ENCODE measurements at places on chromosomes 3 and 15.

DNA sequence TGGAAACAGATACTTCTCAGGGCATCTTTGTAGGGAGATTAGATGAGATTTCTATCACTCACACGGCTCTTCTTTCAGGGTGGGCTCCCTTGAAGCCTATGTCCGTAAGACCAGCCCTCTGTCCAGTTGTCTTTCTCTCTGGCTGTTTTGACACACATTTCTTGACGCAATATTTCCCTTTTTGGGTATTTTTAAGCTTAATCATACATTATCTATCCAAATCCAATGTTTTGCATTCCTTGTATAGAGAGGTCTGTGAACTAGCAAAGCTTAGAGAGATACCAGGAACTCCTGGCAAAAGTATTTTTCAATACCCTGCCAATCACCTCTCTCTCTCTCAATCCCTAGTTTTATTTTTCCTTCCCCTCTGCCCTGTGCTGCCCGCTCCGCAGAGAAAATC lies 79.3 kb downstream of the EOMES start:
- DNase-seq, result no peak

DNA sequence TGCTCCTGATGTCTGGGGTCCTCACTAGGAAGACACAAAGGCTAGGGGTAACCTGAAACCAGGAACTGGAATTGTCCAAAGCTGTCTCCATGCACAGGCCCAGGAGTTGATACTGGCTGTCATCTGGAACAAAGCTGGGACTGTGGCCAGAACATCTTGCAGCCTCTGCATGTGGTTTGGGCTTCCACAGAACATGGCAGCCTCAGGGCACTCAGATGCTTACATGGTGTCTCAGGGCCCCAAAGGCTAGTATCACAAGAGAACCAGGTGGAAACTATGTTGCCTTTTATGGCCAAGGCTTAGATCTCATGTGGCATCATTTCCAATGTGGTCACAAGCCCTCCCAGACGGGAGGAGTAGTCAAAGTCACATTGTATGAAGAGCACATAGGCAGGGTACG lies 335.2 kb upstream of the TRIM42 start:
- no peak for DNase-seq

DNA sequence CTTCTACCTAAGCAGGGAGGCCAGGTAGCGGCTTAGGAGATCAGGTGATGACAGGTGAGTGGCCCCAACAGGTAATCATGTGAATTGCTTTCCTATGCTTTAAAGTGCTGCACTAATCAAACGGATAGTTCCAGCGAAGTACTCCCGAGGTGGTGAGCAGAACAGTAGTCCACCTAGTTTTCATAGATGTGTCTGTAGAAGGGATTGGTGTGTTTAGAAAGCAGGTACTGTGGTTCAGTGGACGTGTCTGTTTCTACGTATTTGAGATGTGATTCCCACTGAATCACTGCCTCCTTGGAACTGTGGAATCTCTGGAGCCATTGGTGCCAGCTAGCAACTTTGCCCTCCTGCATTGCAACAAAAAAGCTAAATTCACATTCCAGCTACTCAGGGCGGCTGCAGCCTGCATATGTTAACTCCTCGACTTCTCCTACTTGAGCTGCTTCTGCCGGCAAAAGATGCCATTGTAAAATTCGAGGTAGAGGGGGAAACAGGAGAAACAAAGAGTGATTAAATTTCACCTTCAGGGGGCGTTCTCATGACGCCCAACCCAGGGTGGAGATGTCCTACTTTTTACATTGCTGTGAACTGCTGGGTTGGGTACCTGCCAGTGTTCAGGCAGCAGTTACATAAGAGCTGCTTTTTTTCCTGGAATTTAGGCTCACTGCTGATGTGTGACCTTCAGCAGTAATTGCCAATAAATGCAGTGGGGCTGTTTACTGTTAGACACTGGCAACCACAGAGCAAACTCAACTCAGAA lies 227.3 kb downstream of the ITPR1 start:
- no peak for DNase-seq

DNA sequence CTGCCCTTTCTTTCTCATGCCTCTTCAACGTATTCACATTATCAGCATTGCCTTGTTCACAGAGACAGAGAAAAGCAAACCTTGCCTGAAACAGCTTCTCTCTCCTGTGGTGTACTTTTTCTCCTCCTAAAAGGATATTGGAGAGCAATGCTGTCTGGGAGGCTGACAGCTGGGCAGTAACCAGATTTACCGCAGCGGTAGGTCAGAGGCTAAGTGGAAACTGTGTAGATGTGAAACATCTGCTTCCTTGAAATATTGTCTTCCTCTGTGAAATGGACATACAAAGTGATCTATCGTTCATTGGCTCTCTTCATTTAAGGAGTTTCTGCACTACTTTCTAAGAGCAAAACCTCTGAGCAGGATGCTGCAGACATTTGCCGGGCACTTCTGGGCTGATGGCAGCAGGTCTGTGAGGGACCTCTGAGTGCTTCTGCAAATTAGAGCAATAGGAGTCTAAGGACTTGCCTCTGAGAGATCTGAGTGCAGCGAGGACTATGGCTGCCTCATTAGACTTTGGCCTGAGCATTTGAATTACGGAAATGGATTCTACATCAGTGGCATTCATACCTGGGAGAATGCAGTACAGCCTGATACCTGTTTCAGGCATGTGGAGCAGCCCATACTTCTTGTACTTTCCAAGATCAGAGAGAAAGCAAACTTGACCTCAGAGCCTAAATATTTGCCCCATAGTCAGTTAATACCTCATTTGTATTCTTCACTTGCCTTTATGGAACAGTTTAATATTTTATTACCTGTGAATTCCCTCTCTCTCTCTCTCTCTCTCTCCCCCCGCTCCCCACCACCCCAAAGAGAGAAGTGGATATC lies 260.5 kb upstream of the TPRG1 start:
- DNase-seq, result no peak

- DNase-seq, result no peak
These were observed 37.3 kb upstream of the POU1F1 start for GRCh38 chr3:87313641-87314040.

GRCh38 chr15:31442226-31442625 lies 115.6 kb downstream of the KLF13 start:
- DNase-seq, result no peak

GRCh38 chr3:154522036-154522602 lies 92.1 kb upstream of the GPR149 start:
- no peak for DNase-seq

DNA sequence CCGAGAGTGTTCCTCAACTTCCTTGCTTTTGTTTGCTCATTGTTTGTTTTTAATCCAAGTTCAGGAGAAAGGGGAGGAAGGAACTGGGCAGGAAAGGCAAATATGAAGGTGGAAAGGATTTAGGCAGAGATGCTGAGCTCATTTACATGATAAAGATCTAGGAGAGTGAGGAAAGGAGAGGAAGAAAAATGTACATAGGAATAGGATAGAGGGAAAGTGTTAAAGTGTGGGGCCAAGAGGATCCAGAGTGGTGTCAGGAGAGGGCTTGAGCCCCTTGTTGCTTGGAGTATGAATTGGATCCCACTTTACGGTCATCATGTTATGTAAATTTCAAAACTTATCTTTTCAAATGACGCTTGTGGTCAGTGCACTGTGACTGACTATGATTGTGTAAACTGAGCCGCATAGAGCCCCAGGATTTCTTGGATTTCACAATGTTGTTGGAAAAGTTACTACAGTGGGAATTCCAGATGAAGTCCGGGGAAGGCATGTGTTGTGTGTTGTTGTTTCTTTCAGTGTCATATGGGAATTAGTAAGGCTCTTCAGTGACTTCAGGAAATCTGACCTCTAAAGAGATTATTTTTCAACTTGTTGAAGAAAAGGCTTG lies 15.0 kb upstream of the PLD1 start:
- no peak for DNase-seq

GRCh38 chr15:51619331-51620035 lies 3.1 kb downstream of the DMXL2 start:
- no peak for DNase-seq

DNA sequence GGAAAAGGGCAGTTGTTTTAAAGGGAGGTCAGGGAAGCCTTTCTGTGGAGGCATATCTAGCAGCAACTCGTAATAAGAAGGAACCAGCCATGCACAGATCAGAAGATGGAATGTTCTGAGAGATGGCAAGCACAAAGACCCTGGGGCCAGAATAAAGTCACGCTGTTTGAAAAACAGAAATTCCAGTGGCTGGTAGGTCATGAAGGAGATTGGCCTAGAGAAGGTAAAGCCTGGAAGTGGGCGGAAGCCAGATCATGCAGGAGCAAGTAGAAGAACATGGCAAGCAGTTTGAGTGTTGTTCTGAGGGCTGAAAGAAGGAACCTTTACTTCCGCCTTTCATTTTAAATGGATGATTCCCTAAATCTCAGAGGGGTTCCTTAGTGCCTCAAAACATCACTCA lies 208.1 kb upstream of the PPP2R3A start:
- DNase-seq, result no peak

GRCh38 chr3:31839144-31839917 lies 141.7 kb downstream of the OSBPL10 start:
- no peak for DNase-seq

- DNase-seq, result no peak
These were observed 16.0 kb upstream of the CPEB1 start for GRCh38 chr15:82663186-82663600.

DNA sequence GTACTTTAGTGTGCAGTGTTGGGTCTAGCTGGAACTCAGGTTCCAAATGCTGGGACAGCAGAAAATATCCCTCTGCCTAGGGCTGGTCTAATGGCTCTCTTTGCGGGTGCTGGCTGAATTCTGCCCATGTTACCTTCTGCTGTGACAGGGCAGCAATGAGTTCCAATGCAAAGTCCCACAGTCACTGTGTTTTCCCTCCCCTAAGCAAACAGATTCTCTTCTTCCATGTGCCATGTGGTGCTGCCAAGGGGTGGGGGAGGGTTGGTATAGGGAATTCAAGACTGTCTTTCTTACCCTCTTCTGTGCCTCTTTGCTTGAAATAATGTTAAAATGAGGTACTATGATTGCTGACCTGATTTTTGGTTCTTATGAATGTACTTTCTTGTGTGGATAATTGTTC lies 229.6 kb downstream of the GBE1 start:
- no peak for DNase-seq

GRCh38 chr3:58072763-58073130 lies 64.5 kb downstream of the FLNB start:
- no peak for DNase-seq

- no peak for DNase-seq
These were observed 1.2 kb downstream of the FAM98B start for GRCh38 chr15:38455092-38455491.

DNA sequence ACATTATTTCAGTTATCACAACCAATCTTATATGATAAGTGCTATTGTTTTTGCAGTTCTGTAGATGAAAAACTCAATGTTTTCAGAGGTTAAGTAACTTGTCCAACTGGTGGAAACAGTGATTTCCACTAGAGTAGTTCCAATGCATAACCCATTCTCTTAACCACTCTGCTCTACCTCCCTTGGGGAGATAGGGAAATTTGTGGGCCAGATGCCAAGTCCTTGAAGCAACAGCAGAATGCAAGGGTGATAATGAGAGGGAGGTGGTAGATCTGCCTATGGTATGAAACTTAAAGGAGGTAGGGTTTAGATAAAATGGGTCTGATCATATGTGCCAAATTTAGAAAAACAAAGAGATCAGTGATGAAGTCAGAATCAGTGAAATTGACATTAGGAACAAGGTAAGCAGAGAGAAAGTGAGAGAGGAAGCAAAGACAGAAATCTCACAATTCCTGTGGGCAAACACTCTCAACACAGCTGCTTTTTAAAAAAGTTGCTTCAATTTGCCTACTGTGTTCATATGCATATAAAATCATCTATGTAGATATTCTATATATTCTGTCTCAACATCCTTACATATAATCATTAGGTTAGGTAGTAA lies 50.5 kb upstream of the UBP1 start:
- DNase-seq, result no peak

- no peak for DNase-seq
These were observed 31.7 kb downstream of the TSPAN3 start for GRCh38 chr15:77039217-77039533.

GRCh38 chr3:179289295-179289694 lies 33.5 kb upstream of the ZNF639 start:
- DNase-seq, result no peak

DNA sequence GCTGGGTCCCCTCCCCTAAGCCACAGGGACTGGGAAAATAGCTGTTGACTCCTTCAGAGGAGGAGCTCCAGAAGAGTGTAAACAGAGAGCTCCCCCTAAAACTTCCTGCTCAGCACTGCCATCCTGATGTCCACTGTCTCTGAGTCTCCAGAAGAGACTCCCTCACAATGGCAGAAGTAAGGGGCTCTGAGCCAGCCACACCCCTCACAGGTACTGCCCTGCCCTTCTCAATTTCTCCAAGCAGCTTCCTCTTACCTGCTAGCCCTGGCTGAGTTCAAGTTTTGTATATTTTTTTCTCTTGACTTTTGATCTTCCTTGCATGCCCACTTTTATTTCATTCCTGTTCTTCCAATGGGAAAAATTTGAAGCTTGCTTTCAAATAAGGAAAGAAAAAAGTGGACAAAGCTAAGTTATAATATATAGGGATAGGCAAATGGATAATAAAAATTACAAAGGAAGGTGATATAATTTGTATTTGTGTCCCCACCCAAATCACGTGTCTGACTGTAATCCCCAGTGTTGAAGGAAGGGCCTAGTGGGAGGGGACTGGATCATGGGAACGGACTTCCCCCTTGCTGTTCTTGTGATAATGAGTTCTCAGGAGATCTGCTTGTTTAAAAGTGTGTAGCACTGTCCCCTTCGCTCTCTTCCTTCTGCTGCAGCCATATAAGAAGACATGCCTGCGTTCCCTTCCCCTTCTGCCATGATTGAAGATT lies 442.2 kb upstream of the WNT5A start:
- DNase-seq, result no peak

- DNase-seq, result no peak
These were observed 186.1 kb downstream of the SEMA6D start for GRCh38 chr15:47903368-47903767.

- no peak for DNase-seq
These were observed 153.6 kb downstream of the TMEM108 start for GRCh38 chr3:133191818-133192217.

- DNase-seq, result no peak
These were observed 22.6 kb upstream of the LYSMD4 start for GRCh38 chr15:99755692-99756409.

DNA sequence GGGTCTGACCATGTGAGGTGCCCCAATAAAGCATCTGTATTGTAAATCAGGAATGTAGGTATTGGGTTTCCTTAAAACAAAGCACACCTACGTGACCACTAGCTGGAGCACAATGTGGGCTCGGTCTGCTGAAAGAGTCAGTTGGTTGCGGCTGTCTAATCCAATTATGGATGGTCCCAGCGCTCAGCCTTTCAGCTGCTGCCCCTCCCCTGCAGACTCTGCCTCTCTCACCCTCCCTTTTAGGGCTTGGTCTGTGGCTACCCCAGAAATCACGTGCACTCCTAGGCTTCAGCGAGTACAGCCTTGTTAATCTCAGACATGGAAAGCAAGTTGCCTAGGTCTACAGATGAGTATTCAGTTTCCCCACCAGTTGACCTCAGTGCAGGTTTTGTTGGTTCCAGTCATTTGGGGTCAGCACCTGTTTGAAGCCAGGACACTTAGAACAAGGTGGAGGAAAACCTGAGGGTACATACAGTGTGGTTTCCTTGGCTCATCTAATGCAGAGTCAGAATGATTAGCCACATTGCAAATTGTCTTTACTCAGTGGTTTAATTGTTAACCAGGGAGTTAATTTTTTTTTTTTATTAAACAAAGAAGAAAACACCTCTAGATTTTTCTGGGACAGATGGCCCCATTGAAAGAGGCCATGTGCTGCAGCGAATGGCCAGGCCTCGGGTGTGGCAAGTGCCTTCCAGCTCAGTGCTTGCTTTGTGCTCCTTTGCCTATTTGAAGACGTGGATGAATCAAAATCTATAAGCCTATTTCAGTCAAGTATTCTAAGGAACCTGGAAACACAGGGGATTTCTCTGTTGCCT lies 137.7 kb downstream of the IGF1R start:
- DNase-seq, result no peak

GRCh38 chr15:83206526-83207008 lies 1.1 kb downstream of the HDGFL3 start:
- no peak for DNase-seq
